Left renal pelvis (tissue), 4 donors: ENCODE measurements at places on chromosomes 3 and 15. TPM values are rescaled to one million over a fixed set of nuclear protein-coding genes. Genes with fewer than 3 reads are reported as not detected.

GRCh38 chr3:113259196-113259595 is 47.8 kb downstream of the BOC start:
- DNase-seq = no peak

Gene LYZL4
- polyA plus RNA-seq = not detected

Gene ADGRG7
- 0.20 TPM for polyA plus RNA-seq

DNA sequence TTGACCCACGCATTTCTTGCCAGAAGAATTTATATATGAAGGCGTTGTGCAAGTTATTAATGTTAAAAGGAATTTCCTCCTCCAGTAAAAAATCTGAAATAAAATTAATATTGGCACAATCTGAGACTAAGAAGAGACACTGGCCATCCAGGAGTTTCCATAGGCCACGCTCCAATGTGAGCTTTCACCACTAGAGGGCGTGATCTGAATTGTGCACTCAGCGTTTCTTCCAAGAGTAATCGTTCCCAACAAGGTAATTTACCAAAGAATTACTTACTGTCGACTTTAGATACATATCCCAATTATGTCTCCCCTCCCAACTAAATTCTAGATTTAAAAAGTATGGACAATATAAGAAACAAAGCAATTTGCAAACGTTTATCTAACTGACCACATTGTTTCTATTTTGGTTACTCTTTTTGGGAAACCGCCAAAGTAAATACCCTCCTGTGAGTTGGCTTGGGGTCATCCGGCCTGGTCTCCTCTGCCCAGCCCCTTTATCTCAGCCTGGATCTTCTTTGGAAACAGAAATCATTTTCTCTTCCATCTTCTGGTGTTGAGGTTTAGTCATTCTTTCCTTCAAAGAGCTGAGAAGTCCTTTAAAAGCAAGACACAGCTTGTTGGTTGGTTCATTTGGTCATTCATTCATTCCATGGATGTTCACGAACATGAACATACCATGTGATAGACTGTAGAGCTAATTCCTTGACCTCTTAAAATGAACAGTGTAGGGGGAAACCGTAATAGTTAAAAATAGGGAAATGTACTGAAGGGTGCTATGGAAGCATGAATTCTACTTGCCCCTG is 26.2 kb downstream of the POLR2M start:
- DNase-seq = no peak

Gene TMEM41A
- polyA plus RNA-seq = 20.6 TPM

Gene RTP3
- not detected for polyA plus RNA-seq

DNA sequence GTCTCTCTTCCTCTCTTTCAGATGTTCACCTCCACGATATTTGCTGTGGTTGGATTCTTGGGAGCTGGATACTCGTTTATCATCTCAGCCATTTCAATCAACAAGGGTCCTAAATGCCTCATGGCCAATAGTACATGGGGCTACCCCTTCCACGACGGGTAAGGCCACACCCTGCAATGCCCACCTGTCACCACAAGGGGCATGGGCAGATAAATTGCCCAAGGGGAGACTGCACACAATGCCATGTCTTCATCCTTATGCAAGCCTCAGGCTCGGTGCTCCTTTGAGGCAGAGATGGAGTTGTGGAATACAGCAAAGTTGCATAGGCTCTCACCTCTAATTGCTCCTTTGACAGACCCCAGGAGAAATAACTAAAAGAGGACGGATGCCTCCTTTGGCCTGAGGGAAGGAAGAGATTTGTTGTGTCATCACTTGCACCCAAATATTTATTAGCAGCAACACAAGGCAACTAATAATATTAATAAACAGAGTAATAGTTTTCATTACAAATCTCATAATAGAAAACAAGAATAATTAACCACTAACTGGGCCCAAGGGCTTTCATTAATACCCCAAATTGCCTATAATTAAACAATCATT is 13.2 kb downstream of the TM4SF4 start:
- DNase-seq = no peak

Gene SNURF
- polyA plus RNA-seq = 27.7 TPM

Gene GOLGA8G
- 0.14 TPM for polyA plus RNA-seq

GRCh38 chr3:15065550-15066007 is 464 bp upstream of the MRPS25 start:
- DNase-seq = no peak

DNA sequence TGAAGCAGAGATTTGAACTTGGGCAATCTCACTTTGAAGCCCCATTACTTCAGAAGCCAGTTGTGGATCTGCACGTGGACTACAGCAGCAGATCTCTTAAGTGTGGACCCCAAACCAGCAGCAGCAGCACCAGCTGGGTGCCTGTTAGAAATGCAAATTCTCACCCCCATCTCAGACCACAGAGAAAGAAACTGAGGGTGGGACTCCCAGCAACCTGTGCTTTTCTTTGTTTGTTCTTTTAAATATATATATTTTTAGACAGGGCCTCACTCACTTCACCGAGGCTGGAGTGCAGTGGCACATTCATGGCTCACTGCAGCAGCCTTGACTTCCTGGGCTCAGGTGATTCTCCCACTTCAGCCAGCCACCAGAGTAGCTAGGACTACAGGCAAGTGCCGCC is 53.2 kb downstream of the SLTM start:
- no peak for DNase-seq

Gene KY
- polyA plus RNA-seq = 1.5 TPM

- no peak for DNase-seq
These were observed 52.6 kb downstream of the FBN1 start for GRCh38 chr15:48592933-48593332.
